ENCODE measurements at places on chromosomes 16 and 17.

GRCh38 chr16:7314163-7314562, 18.5 kb upstream of the RBFOX1 start:
- no peak for DNase-seq

DNA sequence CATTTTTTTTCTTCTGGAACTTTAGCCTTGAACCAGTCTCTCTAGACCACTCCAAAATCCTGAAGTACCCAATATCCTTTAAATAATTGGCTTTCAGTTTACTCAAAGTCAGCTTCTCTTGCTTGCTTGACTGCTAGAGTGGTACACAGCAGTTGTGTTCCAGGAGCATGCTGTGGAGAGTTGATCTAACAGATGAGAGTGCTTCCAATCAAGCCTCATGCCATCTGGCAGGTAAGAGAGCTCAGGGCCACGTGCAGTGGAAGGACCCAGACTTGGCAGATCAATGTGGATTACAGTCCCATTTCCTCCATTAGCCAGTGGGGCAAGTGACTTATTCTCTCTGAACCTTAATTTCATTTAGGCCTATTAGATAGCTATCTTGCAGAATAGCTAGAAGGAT, 15.7 kb downstream of the CNEP1R1 start:
- DNase-seq: no peak

DNA sequence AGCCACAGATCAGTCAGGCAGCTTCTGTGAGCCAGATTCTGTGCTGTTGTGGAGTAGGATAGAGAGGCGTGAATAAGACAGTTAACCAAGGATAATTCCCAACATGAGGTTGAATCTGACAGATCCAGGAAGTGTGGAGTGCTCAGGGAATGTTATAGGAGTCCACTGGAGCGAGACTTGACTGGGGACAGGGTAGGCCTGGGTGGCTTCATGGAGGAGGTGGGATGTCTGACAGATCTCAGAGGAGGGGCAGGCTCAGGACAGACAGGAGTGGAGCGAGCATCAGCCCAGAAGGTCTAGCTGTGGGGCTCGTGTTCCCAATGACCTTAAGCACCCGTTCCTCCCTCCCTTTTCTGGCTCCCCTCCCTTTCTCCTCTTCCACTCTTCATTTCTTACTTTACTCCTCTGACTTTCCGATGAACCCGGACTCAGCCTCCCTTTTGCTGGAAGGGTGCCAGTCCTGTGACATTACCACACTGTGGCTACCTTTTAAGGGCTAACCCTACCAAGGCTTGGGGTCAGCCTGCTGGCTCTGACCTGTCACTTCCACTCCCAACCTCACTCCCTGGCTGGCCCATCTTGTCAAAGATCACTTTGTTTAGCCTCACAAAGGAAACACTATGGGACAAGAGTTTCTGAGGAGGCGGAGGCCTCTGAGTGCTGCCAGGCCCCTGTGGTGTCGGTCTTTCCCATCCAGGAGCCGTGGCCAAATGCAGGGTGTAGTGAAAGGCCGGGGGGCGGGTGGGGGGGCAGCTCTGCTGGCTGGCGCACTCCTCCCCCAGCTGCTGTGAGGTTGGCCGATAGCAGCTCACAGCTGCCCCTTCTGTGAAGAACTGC, 28.5 kb upstream of the EFCAB13 start:
- DNase-seq: no peak

- no peak for DNase-seq
Measured at GRCh38 chr17:81405411-81405872, 10.2 kb downstream of the BAHCC1 start.

DNA sequence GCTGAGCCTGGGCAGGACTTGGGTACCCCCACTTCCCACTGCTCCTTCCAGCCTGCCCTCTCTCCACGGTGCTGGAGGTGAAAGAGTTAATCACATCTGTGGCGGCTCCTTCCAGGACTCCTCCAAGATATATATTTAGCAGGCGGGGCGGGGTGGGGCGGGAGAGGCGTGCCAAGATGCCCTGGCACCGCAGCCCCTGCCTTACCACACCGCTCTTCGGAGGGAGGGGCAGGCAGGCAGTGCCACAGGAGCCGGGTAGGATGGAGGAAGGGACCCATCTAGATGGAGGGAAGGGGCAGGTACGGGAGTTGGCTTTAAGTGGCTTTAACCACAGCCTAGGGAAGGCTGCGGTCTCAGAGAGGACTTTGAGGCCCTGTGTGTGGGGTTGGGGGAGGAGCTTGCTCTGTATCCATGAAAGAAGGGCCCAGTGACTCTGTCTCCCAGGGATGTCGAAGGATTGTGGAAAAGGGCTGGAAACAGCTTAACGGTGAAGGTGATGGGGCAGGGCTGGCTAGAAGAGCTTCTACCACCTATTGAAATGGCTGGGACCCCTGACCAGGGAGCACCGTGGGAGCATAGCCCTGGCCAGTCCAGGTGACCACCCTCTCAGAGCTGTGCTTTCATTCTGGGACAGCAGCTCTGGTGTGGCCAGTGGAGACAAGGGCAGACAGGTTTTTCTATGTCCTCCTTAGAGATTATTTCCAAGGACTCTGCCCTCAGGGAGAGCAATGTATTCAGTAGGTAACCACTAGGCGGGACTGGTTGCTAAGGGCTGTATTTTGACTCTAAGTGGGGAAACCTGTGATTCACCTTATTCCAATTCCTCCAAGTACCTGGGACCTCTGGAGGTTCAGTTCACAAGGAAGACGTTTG, 13.0 kb downstream of the GPR142 start:
- no peak for DNase-seq
